Glutamatergic neuron (in vitro differentiated cells): ENCODE measurements at places on chromosomes 3 and 15. TPM values are rescaled to one million over a fixed set of nuclear protein-coding genes. Genes with fewer than 3 reads are reported as not detected.

Gene SLC28A1
- total RNA-seq: 0.25 TPM

Gene VIPR1
- total RNA-seq: not detected

GRCh38 chr3:115211810-115212492, 64.9 kb upstream of the ZBTB20 start:
- no peaks in the 10 kb centered on the region for H3K36me3 ChIP-seq
- DNase-seq: no peak
- no peak overlapping the region for H3K4me3 ChIP-seq
- no peak overlapping the region for H3K27ac ChIP-seq

- DNase-seq: no peak
- no peaks in the 10 kb centered on the region for H3K36me3 ChIP-seq
- no peak overlapping the region for H3K4me3 ChIP-seq
- no peaks in the 10 kb centered on the region for H3K27me3 ChIP-seq
- H3K27ac ChIP-seq: no peak overlapping the region
Observed at GRCh38 chr3:171099911-171100310, 73.4 kb upstream of the SLC2A2 start.
